NCI-H446 (cell line): ENCODE measurements at places on chromosomes 4 and X.
A peak's percentile ranks its signal among the peaks of the same experiment; 100 is the strongest.

- no peak for DNase-seq
These were observed 71.8 kb downstream of the PSAPL1 start for GRCh38 chr4:7362862-7363430.

GRCh38 chr4:82839624-82840023 is 41.0 kb upstream of the SCD5 start:
- no peak for DNase-seq

GRCh38 chr4:174713821-174714220 is 115.2 kb downstream of the GLRA3 start:
- DNase-seq, result no peak

DNA sequence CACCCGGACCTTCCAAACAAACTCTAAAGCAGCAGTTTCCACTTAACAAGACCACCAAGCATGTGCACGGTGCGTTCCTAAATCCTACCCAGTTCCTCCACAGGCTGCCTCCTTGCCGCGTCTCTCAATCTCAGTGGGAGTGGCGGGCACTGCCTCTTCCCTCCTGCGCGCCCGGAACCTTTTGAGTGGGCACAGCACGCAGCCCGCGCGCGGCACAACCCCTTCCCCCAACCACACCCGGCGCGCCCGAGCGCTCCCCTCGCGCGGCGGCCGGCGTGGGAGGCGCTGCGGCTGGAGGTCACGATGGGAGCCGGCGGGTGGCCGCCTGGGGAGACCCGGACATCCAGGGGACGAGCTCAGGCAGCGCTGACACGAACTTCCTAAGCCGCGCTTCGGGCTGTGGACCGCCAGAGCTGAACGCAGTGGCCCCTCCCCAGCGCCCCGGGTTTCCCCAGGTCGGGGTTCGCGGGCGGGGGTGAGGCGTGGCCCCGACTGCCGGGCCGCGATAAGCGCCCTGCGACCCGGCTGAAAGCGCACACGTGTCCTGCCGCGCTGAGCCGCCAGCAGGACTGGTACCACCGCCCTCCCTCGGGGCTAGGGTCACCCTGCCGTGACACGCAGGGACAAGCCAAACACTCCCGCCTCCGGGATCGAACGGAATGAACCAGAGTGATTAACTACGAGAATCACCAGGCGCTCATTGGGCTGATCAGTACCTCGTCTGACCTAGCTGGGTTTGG is at the start of gene ABCG2:
Gene ABCG2, minus strand, starts transcription at position 151 of the 740 bp plus-strand sequence. CDS start 18,644 bp downstream, outside the sequence.
- no peak for DNase-seq

- peak; percentile 19 for DNase-seq
These were observed 162.9 kb upstream of the USP9X start for GRCh38 chrX:40922307-40922706.

GRCh38 chr4:130478406-130478805 is 1382.5 kb downstream of the C4orf33 start:
- DNase-seq, result no peak

GRCh38 chr4:150265806-150266205 is 187.6 kb downstream of the DCLK2 start:
- no peak for DNase-seq

DNA sequence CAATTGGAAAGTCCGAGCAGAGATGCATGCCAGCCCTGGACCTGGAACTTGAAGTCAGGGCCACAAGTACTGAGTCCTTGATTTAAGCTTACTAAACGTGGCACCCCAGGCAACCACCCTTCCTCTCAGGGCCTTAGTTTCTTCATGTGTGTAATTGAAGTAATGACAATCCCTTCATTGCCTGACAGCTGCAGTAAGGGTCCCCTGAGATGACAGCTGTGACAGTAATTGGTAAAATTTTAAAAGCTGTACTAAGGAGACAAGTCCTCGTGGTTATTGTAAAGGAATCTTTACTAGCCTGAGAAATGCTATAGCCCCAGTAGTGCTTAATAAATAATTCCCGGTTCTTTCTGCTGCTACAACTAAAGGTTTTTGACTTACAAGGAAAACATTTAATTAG is 175.1 kb upstream of the RADX start:
- no peak for DNase-seq

DNA sequence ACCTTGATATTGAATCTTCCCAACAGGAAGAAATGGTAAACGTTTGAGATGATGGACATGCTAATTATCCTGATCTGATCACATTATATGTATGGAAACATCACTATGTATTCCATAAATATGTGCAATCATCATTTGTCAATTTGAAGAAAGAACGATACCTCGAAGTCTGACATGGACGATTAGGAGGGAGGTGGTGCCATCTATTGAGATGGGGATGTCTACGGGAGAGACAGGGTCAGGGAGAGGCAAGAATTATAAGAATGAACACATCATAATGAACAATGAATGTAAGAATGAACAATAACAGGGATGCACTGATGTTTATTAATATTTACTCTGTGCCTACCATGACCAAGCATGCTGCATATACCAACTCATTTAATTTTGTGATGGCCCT is 93.7 kb upstream of the SOD3 start:
- no peak for DNase-seq

- no peak for DNase-seq
These were observed 20.0 kb downstream of the RHOH start for GRCh38 chr4:40216622-40217366.

DNA sequence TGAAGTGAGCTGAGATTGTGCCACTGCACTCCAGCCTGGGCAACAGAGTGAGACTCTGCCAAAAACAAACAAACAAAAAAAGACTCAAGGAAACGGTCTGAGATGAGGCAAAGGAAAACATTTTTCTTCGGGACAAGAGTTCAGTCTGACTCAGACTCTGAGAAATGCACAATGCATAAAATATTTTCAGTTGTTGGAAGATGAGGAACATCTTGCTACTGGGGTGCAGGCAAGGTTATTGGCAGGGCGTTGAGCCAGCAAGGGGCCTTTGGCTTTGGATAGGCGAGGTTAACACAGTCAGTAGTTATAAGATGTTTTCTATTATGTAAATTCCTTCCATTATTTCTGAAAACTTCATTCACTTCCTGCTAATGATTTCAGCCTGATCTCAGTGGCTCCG is 96.1 kb upstream of the VCX start:
- DNase-seq, result no peak

DNA sequence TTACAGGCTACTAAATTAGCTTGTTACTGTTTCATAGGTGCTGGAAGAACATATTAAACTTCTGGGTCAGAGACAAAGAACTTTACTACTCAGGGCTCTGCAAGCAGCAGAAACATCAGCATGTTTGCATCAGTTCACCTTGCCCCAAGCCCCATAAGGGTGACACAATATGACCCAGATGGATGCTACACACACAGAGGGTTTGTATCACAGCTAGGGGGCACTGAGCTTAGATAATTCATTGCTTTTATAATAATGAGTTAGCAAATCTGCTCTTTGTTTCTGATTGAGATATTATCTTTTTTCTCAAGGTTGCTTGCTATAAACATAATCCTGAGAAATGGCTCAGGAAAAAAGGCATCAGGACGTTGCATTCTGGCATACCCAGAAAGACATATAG is 4.8 kb upstream of the SYNPO2 start:
- DNase-seq, result no peak

DNA sequence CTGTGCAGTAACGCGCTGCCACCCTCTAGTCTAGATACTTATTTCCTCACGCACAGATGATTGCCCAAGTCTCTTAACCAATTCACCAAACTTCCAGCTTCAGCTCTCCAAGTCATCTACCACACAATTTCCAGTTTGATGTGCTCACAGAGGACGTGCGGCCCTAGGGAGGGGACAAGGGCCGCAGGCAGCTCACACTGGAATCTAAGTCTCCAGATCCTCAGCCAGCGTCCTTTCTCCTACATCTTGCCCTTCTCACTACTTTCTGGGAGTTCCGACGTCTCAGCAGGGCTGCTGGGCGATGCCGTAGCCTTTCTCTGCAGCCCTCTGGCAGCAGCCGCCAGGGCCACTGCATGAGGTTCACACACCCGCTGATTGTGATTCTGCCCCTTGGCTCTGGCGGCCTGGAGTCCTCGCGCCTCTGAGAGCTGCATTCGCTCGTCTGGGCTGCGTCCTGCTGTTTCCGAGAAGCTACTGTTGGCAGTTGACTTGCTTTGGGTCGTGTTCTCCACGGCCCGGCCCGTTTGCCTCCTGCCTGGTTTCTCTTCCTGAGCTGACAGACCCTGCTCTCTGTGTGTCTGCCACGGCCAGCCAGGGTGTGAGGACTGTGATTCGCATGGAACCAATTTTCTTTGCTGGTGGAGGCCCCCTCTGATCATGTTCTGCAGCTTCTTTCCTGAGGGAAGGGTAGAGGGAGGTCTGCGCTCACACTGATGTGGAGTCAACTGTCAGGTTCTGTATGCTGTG is 14.1 kb upstream of the TMEM131L start:
- DNase-seq, result no peak

DNA sequence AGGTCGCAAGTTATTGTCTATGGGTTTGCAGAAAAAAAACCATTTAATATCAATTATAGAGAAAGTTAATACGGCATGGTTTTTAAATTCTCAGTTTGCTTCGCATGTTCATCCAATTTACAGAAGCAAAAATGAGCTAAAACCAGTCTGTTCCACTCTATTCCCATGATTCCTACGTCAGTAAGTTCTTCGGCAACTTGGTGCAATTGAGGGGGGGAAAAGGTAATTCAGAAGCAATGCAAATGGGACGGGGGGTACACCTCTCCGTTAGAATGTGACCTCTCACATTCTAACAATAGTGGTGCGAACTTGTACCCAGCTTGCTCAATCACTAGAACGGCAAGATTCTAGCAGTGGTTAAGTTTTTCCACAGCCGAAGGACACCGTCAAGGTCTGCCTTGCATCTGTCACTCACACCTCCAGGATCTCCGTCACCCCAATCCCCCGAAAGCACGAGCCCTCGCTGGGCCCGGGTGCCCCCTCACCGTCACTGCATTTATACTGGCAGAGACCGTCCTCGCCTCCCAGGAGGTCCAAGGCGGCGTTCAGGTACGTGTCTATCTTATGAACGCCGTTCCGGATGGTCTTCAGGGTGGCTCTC is 653 bp downstream of the PLA2G12A start:
- no peak for DNase-seq

DNA sequence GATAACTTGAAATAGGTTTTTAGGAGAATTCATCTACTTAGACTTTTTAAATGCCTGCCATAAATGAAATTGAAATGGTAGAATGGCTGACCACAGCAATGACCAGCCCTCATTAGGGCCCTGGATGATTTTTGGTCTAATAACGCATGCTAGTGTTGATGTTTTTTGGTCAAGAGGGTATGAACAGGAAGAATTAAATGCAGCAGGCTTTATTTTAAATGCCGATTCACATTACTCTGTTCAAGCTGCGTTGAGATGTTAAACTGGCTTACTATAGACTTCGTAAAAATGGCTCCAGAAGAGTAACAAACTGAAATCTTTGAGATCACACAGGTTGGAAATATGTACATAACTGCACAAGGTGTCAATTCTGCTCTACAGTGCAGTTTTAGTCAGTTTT is 14.6 kb downstream of the DDX3X start:
- DNase-seq, result no peak

DNA sequence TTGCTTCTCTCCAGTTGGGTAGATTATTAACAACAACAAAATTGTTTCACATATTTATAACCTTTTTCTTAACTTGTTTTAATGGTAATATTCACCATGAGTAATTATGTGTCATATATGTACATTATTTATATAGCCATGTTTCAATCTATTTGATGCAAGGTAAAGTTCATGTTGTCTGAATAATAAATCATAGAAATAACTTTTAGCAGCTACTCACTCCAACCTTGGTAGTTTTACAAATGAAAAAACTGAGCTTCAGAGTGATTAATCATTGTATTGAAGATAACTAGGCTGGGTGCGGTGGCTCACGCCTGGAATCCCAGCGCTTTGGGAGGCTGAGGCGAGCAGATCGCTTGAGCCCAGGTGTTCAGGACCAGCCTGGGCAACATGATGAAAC is 46.0 kb downstream of the TMA16 start:
- DNase-seq, result no peak

- no peak for DNase-seq
These were observed 3.9 kb upstream of the ELF4 start for GRCh38 chrX:130114141-130114588.

GRCh38 chr4:24780936-24781495 is 14.4 kb upstream of the SOD3 start:
- no peak for DNase-seq

DNA sequence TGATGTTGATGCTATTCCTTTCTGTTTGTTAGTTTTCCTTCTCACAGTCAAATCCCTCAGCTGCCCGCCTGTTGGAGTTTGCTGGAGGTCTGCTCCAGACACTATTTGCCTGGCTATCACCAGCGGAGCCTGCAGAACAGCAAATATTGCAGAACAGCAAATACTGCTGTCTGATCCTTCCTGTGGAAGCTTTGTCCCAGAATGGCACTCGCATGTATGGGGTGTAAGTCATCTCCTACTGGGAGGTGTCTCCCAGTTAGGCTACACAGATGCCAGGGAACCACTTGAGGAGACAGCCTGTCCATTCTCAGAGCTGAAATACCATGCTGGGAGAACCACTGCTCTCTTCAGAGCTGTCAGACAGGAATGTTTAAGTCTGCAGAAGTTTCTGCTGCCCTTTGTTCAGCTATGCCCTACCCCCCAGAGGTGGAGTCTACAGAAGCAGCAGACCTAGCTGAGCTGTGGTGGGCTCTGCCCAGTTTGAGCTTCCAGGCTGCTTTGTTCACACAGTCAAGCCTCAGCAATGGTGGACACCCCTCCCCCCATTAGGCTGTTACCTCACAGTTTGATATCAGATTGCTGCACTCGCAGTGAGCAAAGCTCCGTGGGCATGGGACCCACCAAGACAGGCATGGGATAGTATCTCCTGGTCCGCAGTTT is 74.9 kb downstream of the SPIN3 start:
- no peak for DNase-seq

- peak; percentile 78 for DNase-seq
These were observed 37.7 kb upstream of the ARAF start for GRCh38 chrX:47523297-47523696.

- DNase-seq, result no peak
These were observed 13.4 kb upstream of the ETDC start for GRCh38 chrX:135295944-135296305.

DNA sequence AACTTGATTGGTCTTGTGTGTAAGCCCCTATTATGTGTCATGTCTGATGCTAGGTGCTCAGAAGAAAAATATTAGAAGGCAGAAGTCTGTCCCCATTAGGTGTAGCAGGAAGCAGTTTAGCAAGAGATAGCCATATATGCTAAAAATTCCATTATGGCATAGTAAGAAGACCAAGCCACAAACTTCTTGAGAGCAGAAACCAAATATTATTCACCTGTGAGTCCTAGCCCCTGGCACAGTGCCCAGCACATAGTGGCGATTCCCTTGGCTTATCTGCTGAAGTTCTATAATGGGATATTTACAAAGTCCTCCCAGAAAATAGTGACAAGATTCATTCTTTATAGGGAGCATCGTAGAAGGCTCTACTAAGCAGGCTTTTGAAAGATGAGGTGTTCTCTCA is 174.4 kb downstream of the RAB28 start:
- no peak for DNase-seq

DNA sequence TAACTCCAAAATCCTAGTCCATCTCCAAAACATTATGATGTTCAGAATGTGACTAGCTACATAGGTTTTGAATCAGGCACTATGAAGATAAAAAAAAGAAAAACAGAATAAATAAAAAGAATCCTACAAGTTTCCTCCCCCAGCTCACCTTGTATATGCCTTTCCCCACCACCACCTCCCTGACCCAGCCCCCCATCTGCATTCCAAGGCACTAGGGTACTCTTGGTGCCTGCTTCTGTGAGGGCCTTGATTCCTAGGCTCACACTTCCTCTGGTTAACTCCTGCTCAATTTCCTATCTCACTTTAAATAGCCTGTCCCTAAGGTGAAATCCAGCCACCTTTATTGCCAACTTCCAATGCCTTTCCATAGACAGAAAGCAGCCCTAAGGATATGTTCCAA is 178.7 kb upstream of the ATOH1 start:
- DNase-seq, result no peak
